ENCODE measurements at places on chromosomes 2 and 18. TPM values are rescaled to one million over a fixed set of nuclear protein-coding genes. Genes with fewer than 3 reads are reported as not detected.

- peak; percentile 66 for DNase-seq
Observed at GRCh38 chr2:217886720-217887309, 116.0 kb downstream of the TNS1 start.

DNA sequence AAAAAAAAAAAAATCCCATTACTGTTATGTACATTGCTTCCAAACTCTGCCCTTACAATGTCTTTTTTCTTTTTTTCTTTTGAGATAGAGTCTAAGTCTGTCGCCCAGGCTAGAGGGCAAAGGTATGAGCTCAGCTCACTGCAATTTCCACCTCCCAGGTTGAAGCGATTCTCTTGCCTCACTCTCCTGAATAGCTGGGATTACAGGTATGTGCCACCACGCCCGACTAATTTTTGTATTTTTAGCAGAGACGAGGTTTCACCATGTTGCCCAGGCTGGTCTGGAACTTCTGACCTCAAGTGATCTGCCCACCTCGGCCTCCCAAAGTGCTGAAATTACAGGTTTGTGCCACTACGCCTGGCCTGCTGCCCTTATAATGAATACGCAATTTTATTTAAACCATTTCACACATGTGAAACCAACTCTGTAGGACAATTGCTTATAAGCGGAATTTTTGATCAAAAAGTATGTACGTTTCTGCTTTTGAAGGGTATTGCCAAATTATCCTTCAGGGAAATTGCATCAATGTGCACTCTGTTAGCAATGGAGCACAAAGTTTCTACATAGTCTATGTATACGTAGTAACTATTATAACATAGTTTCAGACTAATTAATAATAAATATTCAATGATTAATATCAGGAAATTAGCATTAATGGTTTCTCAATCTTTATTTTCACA, 55.7 kb upstream of the ACTR3 start:
- no peak for DNase-seq

GRCh38 chr2:74436848-74437695, 4.7 kb downstream of the RTKN start:
- DNase-seq, result no peak

DNA sequence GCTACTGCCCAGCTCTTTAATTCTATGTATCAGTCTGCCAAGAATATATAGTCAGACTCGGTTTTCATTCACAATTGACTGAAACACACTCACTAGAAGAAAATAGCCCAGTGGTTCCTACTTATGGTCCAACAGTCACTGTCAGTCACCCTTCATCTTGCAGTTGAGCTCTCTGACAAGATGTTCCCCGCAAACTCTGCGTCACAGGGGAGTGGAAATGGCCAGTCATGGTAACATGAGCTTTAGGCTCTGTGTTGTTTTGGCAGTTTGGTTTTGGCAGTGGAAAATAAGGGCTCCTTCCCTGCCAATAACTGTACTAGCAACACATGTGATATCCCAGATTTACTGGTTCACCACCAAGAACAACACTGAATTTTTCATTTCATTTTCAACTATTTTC, 122.5 kb downstream of the PRPF40A start:
- DNase-seq, result peak; percentile 55

GRCh38 chr2:23660237-23660636, 266.7 kb downstream of the ATAD2B start:
- no peak for DNase-seq

DNA sequence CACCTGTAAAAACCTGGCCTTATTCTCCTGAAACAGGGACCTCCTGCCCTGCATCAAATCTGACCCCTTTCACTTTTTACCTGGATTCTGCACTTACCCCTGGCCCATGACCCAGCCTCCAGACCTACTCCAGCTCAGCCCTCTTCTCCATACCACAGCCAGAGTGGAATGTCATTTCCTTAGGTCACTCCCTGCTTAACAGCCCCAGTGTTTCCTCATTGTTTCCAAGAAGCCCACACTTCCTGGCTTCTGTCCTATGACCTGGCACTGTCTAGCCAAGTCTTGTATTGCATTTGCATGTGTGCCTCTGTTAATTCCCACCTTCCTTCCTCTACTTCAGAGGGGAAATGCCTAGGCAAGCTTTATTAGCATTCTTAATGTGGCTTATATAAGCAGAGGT, 51.4 kb upstream of the TRIB2 start:
- DNase-seq, result no peak

- no peak for DNase-seq
Observed at GRCh38 chr2:11411768-11412448, 54.1 kb downstream of the E2F6 start.

DNA sequence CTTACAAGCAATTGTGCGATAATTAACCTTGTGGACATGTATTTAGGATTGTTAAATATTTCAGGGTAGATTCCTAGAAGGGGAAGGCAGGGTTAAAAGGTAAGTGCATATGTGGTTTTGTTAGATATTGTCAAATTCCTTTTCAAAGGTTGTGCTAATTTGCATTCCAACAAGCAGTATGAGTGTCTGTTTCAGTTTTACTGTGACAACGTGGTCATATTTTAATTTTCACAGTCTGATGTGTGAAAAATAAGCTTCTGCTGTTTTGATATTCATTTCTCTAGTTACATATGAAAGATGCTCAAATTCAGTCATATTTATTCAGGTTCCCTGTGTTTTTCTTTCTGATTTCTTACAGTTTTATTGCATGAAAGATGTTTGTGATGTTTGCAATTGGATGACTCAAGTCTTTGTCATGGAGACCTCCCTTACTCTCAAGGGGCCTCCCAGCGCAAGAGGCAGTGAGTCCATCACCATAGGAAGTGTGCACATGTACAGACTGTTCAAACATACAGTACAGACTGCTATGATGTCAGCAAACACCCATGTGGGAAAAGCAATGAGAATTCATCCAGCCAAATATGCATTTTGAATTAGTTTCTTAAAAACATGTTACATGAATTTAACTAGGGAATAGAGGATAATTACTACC, 310.8 kb downstream of the GALR1 start:
- no peak for DNase-seq

DNA sequence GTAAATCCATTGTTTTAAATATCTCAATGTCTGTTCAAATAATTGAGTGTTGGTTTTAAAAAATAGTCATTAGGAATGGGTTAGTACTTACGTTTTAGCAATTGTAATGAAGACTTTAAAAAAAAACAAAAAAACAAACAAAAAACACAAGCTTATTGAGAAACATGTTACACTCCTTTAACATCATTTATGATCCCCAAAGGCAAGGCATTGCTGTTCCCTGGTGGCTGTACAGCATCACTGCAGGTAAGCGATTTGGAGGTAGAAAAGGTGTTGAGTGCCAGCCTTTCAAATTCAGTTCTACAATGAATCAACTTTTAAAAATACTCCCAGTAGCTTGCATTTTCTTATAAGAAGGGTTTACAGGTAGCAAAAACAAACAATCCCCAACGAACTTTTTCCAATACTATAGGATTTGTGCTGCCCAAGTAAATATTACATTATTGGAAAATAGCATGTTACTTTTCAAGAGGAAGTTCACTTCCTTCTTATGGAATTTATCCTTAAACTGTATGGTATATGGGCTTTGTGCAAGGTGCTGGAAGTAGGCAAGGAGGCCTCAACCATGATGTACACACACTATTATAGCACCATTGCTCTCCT, 27.5 kb downstream of the CNRIP1 start:
- DNase-seq, result no peak

GRCh38 chr2:54909001-54909400, 141.2 kb downstream of the RTN4 start:
- DNase-seq, result no peak

- DNase-seq, result no peak
Observed at GRCh38 chr2:142484111-142484510, 353.3 kb upstream of the LRP1B start.

DNA sequence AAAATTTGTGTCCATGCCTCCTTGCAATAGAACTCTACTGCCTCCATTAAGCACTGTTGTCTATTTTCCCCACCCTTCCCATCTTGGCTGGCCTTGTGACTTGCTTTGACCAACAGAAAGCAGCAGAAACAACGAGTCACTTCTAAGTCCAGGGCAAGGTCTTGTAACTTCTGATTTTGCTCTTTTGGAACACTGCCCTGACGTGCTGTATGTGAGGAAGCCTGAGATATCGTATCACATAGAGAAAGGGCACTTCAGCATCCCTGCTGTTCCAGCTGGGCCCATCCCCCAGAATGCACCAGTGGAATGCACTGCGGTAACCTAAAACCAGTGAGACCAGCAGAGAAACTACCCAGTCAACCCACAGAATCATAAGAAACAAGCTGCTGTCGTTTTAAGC, 28.1 kb downstream of the NCKAP1 start:
- peak; percentile 40 for DNase-seq

Gene COPS8
- 85.8 TPM for total RNA-seq

Gene TMEM169
- total RNA-seq, result 0.62 TPM

Gene NAT8
- not detected for total RNA-seq

Gene STK17B
- total RNA-seq, result 6.1 TPM

Gene ANKRD44
- total RNA-seq, result 7.4 TPM

Gene SPHKAP
- total RNA-seq, result 113 TPM

Gene DYTN
- not detected for total RNA-seq

Data from Right ventricle myocardium superior (tissue), 1 donor.